ENCODE measurements at places on chromosomes 2 and 18.

- DNase-seq = no peak
Measured at GRCh38 chr2:64972876-64973275, 16.3 kb upstream of the SLC1A4 start.

- DNase-seq = no peak
Measured at GRCh38 chr2:219291910-219292490, 12.8 kb downstream of the DNAJB2 start.

GRCh38 chr2:102367331-102367971, 11.9 kb downstream of the IL18R1 start:
- no peak for DNase-seq

DNA sequence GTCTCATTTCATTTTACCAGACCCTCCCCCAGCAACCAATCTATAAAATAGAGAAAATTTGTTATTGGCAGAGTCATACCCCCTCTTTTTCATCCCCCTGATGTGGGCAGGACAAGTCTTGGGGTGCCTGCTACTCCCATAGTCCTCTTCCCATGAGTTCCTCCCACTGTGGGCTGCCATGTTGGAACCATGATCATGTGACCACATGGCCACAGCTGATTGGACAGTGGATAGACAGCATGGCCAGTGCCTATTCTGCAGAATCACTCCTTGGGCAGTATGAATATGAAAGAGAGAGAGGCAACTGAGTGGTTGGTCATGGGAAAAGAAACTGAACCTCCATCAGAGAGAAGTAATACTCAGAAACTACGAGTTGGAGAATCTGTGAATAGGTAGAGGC, 84.9 kb downstream of the PDCL3 start:
- no peak for DNase-seq

- DNase-seq = no peak
Measured at GRCh38 chr2:181839811-181840210, 51.7 kb upstream of the ITPRID2 start.

DNA sequence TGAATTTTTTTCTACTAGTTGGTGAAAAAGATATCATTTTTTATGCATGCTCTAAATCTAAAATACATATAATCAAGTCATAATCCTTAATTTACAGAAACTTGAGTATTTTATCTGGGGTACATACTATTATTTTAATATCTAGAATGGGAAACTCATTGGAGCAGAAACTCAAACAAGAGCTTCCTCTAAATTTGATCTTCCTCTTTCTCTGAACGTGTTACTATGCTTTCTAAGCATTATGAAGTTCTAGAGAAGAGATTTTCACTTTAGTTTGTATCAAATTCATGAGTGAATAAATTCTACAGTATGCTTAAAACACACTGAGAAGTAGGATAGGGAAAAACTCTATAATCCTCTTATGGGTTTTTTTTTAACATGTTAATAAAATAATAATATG, 20.6 kb upstream of the SLC38A11 start:
- DNase-seq = no peak

GRCh38 chr2:167855211-167855610, 392.2 kb downstream of the STK39 start:
- DNase-seq = no peak

DNA sequence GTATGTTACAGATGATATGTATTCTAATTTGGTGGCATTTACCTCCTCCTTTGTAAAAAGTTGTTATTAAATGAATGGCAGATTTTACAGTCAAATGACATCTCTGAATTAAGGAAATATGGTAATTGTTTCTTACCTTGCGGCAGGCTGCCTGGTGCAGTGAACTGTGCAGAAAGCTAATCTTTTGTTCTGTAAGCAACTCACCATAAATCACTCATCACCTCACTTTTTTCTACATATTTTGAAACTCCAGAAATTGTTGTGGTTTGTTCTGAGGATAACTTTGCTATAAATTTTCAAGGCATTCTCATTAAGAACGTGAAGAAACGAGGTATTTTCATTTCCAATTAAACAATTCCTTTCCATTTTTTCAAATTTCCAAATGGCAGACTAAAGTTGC, 52.7 kb downstream of the ST6GAL2 start:
- peak; percentile 77 for DNase-seq

DNA sequence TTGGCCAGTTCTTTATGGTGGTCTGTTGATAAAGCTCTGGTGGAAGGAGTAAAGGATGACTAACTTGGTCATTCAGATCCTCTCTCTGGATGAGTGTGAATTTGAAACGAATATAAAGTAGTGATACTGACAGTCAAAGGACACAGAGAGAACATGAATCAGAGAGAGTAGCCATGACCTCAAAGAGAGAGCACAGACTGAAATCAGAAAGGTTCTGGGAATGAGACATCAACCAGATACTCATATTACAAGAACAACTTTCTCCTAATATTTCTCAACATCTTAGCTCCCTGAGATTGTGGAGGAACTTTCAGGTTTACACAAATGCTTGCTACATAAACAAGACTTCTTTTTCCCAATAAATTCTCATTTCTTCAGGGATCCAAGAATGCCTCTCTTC, 849.1 kb upstream of the CHAC2 start:
- DNase-seq = no peak

DNA sequence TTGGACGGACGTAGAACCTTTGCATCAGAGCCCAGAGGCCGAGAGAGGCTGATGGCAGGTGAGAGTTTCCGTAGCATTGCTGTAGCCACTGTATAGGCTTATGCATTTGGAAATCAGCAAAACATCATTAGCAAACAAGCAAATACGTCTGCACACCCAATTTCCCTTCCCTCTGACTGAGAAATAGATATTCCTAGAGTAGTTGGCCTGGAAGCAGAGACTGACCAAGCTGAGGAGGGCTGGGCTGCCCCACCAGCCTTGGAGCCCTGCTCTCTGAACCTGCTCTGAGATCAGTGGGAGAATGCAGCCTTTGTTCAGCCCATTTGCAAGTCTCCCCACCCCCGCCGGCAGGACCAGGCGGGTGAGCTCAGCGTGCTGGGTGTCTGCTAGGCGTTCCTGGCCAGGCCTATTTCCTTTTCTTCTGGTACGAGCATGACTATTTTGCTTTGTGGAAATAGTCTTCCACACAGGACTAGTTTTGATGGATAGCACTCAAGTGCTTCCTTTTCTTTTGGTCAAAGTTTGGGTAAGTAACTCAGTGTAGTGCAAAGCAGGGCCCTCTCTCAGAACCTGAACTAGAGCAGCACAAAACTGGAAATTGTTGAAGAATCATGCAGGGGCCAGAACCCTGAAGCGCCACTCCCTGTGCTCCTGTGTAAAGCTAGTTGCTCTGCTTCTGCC, 21.9 kb upstream of the RNF149 start:
- peak; percentile 74 for DNase-seq

- no peak for DNase-seq
Measured at GRCh38 chr2:194004590-194005206, 1652.3 kb upstream of the SLC39A10 start.

DNA sequence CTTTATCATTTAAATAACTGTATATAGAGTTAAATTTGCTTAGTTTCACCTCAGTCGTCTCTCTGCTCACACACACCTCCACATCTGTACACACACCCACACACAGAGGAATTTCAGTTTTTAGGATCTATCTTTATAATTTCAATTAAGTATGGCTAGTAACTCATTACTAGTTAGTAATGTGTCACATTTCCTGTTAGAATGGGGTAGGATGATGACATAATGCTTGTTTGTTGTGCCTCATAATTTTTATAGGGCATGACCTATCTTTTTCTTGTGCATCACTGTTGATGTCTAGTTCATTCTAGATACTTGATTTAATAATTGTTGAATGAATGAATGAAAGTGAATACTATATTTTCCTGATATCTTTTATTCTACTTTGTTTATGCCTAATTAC, 108.6 kb downstream of the AGPS start:
- DNase-seq = no peak

DNA sequence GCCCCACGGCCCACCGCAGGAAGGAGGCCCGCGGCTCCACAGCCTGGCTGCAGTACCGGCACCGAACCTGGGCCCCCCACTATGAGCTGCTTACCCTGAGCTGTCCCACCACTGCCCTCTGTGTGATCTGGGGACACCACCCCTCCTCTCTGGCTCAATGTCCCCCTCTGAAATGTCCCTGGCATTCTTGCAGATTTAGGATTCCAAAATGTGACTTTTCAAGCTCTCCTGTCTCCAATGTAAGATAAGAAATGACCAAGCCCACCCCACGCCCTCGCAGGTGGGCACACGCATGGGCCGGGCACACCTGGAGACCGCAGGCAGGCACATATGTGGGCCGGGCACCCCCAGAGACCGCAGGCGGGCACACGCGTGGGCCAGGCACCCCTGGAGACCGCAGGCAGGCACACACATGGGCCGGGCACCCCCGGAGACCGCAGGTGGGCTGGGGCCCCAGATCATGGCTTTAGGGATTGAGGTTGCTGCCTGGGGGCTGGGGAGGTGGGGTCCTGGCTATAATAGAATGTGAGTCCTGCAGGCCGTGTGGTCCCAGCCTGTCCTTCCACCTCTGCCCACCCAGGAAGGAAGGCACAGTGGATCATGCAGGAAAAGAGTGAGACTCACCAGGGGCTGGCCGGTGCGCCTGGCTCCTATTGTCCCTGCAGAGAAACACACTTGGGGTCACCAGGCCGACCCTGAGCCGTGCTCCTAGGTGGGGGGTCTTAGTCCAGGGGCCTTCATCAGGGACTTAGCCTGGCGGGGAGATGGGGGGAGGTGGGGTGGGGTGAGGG, 7.2 kb downstream of the PDCD1 start:
- no peak for DNase-seq

GRCh38 chr2:209476367-209477208, 52.7 kb downstream of the MAP2 start:
- DNase-seq = no peak

GRCh38 chr2:118992740-118993391, 50.9 kb downstream of the MARCO start:
- DNase-seq = no peak

DNA sequence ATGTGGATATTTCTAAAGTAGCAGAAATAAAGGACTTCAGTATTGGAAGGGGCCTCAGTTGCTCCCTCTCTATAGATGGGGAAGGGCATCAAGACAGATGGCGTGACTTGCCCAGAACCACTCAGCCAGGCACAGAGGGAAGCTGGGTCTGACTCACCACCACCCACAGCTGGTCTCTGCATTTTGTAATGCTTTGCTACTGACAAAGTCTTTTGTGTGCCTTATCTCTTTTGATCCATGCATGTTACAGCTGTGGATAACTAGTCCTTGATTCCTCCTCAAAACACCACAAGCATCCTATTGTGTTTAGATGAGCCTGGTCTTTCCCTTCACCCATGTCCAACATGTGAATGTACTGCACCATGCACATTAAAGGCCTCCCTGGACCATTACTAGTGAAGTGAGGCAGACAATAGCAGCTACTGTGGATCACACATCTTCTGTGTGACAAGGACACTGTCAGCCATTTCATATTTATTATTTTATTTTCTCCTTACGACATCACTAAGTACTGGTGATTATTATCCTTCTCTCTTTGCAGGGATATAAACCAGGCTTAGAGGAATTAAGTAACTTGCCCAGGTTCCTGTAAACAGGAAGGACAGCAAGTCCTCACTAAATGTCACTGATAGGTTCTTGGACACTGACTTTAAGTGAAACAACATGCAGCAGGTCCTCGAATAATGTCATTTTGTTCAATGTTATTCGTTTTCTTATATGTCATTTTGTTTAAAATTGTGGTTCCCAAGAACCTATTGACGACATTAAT, 29.6 kb upstream of the IL37 start:
- DNase-seq = no peak

GRCh38 chr2:222522082-222522481, 97.7 kb downstream of the SGPP2 start:
- no peak for DNase-seq

GRCh38 chr2:120793682-120794403, 58.2 kb downstream of the GLI2 start:
- DNase-seq = no peak

- DNase-seq = no peak
Measured at GRCh38 chr2:96969321-96969720, 17.1 kb downstream of the FAM178B start.

- DNase-seq = no peak
Measured at GRCh38 chr2:71743995-71744675, 290.8 kb downstream of the DYSF start.

GRCh38 chr18:72833471-72833870, 34.3 kb downstream of the NETO1 start:
- DNase-seq = no peak

DNA sequence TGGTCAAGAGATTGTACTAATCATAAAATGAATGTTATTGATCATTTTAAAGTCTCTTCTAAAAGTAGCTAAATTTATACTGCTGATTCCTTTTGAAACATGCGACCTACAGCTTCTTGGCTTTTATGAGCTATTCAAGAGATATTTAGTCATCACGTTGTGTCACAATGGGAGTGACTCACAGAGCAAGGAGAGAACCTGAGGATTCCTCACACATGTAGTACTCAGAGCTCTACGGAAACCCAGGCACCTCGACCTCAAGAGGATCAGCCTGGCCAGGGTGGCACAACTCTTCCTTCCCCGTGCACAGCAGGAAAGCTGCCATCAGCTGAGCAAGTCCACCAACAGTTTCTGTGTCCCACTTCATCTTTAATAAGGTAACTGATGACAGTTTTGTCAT, at the start of gene DHRS9:
Gene DHRS9, plus strand, starts transcription at position 223 of the 400 bp plus-strand sequence. CDS start 12,019 bp downstream, outside the sequence.
- DNase-seq = no peak

DNA sequence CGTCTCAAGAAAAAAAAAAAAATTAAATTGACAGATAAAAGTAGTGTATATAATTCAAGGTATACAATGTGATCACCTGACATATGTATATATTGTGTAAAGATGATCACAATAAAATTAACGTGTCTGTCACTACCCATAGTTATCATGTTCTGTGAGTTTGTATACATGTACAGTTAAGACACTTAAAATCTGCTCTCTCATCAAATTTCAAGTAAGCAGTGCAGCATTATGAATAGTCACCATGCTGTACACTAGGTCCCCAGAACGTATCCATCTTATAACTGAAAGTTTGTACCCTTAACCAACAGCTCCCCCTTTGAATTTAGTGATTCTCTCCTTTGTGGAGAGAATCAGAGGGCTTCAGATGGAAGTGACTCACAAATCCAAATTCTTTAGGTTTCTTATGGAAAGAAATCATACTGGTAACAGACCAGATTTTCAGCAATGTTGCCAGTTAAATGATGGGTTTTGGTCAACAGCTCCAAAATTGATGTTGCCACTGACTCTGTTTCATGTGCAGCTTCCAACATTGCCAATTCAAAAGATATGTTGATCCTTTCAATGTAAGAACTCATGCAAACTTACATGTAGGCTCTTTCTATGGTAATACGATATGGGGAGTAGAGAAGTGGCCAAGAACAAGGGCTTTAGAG, 281.5 kb downstream of the AFF3 start:
- DNase-seq = no peak
